CD4-positive, alpha-beta T cell treated with Interleukin-2 at 100 ng/mL for 4 hours (primary cell): ENCODE measurements at places on chromosomes 7 and 10.

DNA sequence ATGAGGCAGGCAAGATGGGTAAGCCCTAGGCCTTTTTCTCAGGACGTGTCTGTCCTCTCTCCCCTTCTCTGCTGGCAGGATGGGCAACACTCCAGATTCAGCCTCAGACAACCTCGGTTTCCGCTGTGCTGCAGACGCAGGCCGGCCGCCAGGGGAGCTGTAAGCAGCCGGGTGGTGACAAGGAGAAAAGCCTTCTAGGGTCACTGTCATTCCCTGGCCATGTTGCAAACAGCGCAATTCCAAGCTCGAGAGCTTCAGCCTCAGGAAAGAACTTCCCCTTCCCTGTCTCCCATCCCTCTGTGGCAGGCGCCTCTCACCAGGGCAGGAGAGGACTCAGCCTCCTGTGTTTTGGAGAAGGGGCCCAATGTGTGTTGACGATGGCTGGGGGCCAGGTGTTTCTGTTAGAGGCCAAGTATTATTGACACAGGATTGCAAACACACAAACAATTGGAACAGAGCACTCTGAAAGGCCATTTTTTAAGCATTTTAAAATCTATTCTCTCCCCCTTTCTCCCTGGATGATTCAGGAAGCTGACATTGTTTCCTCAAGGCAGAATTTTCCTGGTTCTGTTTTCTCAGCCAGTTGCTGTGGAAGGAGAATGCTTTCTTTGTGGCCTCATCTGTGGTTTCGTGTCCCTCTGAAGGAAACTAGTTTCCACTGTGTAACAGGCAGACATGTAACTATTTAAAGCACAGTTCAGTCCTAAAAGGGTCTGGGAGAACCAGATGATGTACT lies 13.1 kb downstream of the PHKG1 start:
- no peak for DNase-seq

DNA sequence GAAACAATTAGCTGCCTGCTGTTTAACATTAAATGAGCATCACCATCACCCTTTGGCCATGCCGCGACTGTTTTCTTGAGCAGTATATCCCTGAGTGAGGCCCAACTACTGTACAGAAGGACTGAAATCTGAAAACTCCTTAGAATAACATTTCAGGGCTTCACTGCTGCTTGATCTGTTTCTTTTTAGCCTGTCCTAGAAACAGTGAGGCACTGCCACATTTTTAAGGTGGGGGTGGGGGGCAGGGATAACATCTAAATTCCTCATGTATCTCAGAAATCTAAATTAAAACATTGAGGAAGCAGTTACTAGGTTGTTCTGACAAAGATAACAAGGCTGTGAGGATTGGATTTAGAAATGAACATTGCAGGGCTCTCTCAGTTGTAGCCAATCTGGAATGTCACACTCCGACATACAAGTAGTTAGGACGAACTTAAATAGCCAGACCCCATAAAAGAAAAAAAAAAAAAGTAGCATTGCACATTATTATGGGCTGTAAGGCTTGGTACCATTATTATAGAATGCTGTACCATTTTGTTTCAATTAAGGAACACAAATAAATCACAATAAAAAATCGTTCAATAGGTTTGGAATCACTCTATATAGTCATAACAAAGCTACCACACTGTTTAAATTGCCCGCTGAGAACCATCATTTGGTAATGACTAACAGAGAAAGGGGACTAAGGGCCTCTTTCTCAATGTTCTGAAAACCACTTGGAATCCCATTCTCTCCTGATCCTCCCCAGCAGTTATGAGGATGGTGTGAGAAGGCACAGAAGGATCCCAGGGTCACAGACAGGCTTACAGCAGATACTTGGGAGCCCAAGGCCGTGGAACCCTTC lies 256.1 kb downstream of the INHBA start:
- DNase-seq = no peak

- DNase-seq = no peak
Measured at GRCh38 chr10:29957907-29958331, 101.5 kb downstream of the JCAD start.

DNA sequence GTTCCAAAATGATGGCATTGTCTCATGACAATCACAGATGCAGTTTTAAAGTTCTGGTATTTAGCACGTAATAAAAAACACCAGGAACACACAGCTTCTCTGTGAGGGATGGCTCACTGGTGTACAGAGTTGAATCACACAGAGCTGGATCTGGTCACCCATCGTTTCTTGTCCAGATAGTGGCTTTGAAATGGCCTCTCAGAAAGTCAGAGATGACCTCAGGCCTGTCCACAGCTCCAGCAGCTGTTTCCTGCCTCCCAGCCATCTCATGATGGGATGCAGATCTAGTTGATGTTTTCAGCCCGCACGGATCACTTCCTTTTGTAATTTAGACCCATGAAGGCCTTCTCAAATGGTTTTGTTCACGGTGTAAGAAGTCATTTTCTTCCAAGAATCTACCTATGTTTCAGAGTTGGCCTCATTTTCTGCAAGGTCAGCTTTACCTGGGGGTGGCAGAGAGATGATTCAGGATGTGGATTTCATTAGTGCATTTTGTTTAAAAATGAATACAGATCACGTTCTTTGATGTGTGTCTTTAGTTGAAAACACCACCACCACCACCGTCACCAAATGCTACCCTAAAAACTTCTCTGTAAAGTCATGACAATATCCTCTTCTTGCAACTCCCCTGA lies 166.2 kb downstream of the SNX10 start:
- no peak for DNase-seq

- no peak for DNase-seq
Measured at GRCh38 chr10:95459446-95460045, 101.6 kb downstream of the SORBS1 start.

DNA sequence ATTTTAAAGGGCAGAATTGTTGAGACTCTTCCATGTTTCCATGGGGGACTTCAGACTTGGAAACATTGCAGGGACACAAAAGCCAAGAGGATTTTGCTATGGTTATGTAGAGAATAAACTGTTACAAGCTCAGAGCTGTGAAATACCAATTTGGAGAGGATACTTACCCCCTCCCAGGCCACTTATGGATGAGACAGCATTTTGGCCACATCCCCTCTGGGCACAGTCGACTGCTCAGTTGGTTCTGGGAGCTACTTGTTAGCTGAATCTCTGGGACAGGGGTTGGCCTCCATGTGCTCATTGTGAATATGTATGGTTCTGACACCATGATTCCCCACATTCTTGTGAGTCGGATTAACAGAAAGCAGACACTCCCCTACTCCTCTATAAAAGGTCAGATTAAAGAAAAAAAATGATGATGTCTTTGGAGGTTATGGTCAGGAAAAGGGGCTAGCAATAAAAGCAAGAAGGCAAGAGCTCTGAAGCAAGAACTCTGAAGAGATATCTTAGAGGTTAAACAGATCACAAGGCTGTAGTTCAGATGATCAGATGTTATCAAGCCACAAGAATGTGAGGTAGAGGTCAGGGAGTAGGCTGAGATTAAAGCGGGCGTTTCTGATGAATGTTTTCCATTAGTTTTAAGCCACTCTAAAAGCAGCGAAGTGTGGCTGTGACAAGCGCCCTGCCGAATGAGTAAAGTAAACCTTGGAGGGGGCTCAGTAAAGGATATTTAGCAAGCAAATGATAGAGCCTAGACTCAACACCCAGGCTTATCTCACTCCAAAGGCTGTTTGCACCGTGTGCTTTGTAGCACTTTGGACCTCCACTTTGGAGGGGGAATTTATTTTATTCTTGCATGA lies 17.2 kb downstream of the STAMBPL1 start:
- no peak for DNase-seq

GRCh38 chr10:47059606-47060311 lies 148.5 kb downstream of the PTPN20 start:
- no peak for DNase-seq

DNA sequence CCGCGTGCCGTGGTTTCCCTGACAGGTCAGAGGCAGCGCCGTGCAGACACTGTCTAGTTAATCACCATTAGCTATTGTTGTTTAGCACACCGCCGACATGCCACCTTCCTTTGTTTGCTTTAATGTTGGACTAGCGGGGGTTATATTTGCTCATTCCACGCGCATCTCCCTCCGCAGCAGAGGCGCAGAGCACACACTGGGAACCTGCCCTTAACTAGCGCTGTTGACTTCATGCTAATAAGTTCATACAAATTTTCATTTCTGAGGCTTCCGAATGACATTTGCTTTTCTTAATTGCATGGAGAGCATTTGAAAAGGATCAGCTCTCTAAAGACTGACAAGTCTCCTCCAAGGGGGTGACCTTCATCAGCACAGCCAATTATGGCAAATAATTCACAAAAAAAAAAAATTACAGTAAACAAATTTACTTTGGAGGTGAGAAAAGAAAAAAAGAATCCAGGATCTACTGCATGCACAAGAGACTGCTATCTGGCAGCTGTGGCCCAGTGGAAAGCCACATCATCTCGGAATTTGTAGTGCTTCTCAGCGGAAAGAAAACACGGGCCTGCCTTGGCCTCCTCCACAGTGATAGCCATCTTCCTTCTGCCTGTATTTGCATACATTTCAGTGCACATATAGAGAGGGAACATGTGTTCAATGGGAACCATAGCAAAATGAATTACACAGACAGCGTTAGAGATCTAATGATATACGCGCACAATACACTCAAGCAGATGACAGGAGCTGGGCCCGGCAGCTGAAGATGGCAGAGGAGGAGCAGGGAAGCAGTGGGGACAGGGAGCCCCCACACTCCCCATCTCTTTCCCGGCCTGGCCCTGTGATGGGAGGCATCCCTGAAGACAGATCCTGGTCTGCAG lies 94.2 kb downstream of the EBF3 start:
- no peak for DNase-seq

GRCh38 chr7:1109581-1110310 lies 21.8 kb downstream of the GPER1 start:
- DNase-seq = no peak
